ENCODE measurements at places on chromosomes 4 and X. TPM values are rescaled to one million over a fixed set of nuclear protein-coding genes. Genes with fewer than 3 reads are reported as not detected.

The MAGT1 gene
- total RNA-seq, result 34.6 TPM

The RPS6KA6 gene
- total RNA-seq, result not detected

The CLDN34 gene
- total RNA-seq, result not detected

The MSL3 gene
- total RNA-seq, result 134 TPM

The ANAPC10 gene
- 13.3 TPM for total RNA-seq

The SLITRK2 gene
- not detected for total RNA-seq

The ITIH6 gene
- not detected for total RNA-seq

The PNMA6A gene
- 0.47 TPM for total RNA-seq

GRCh38 chr4:103996064-103996463, 276.3 kb upstream of the TACR3 start:
- no peak for DNase-seq

DNA sequence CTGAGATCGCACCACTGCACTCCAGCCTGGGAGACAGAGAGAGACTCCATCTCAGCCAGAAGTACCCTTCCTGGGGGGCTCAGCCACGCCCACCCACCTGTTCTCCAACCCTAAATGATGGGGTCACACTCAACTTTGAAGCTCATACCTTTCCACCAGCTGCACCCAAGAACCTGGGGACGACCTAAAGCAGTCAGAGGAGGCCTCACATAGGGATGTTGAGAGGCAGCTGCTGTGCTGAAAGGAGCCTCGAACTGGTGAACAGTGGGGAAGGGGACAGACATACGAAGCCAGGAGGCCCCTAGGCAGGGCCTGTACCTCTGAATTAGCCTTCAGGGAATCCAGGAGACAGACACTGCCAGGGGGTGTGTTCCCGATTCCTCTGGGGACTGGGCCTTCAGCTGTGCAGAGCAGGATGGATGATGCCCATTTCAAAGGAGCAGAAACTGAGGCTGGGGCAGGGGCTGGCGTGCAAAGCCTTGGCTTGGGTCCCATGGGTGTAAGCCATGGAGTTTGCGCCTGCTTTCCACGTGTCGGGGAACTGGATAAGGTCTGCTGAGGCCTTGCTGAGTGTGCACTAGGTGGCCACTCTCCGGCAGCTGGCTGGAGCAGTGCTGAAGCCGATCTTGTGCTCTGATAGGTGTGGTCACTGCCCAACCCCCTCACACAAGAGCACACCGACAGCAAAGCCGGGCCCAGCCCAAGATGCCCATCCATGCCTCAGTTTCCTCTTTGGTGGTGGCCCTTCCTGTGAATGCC, 130.8 kb downstream of the CPZ start:
- no peak for DNase-seq

DNA sequence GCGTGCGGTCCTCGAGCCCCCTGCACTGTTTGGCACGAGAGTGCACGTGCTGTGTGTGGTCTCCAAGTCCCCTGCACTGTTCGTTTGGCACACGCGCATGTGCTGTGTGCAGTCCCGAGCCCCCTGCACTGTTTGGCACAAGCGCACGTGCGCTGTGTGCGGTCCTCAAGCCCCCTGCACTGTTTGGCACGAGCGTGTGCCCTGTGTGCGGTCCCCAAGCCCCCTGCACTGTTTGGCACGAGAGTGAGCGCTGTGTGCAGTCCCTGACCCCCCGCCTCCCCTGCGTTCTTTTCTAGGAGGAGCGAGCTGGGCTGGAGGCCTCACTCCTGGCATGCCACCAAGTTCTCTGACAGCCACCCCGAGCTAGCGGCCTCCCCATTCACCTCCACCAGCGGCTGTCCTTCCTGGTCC, 76.5 kb upstream of the CLDN34 start:
- DNase-seq, result no peak

GRCh38 chr4:142360657-142361056, 485.4 kb downstream of the INPP4B start:
- no peak for DNase-seq

DNA sequence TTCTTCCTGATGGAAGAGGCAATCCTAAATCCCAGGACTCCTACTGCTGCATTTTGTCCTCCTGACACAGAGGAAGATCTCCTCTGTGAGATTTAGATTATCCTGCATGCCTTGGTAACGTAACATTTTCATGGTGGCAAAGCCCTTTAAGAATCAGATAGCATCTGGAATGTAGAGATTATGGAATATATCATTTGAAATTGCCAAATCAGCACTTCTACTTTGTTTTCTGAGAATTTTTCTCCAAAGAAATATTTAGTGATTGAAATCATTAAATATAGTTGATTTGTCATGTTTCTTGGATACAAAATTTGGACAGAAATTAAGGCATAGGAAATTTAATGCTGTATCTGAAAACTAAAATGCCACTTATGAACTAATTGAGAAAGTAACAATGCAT, 326.9 kb downstream of the EPHA5 start:
- DNase-seq, result no peak

DNA sequence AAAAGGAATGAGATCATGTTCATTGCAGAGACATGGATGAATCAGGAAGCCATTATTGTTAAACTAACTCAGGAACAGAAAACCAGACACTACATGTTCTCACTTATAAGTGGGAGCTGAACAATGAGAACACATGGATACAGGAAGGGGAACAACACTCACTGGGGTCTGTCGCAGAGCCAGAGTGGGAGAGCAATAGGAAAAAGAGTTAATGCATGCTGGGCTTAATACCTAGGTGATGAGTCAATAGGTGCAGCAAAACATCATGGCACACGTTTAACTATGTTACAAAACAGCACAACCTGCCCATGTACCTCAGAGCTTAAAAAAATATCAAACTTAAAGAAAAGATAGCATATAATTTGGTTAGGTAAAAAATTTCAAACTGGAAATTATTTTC, 281.4 kb downstream of the PABPC4L start:
- DNase-seq, result no peak

- no peak for DNase-seq
Measured at GRCh38 chr4:166039822-166040221, 166.8 kb downstream of the TLL1 start.

- no peak for DNase-seq
Measured at GRCh38 chr4:16192631-16193518, 33.4 kb downstream of the TAPT1 start.

DNA sequence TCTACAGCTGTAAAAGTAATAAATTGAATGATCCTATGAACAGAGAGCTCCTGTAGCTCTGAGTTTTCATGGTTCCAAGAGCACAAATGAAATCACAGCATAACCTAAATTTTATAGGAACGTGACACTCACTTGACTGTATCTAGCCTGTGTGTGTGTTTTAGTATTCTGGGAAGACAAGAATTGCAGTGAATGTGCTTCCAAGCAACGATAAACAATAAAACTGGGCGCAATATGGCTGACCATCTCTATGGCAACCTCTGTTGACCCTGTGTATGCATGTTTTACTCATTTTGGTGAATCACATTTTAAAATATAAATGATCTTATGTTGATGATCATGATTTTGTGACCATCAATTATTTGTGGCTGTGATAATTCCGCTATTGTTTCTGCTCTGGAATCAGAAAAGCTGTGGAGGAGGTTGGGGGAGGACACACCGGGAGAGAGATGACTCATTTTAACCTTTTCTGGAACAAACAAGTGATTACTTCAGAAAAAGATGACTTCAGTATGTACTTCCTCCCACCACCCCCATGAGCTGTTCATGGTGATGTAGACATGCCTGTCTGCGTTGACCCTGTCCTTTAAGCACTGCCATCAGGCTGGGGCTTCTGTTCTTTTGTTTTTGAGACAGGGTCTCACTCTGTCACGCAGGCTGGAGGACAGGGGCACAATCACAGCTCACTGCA, 31.8 kb downstream of the USP11 start:
- no peak for DNase-seq

DNA sequence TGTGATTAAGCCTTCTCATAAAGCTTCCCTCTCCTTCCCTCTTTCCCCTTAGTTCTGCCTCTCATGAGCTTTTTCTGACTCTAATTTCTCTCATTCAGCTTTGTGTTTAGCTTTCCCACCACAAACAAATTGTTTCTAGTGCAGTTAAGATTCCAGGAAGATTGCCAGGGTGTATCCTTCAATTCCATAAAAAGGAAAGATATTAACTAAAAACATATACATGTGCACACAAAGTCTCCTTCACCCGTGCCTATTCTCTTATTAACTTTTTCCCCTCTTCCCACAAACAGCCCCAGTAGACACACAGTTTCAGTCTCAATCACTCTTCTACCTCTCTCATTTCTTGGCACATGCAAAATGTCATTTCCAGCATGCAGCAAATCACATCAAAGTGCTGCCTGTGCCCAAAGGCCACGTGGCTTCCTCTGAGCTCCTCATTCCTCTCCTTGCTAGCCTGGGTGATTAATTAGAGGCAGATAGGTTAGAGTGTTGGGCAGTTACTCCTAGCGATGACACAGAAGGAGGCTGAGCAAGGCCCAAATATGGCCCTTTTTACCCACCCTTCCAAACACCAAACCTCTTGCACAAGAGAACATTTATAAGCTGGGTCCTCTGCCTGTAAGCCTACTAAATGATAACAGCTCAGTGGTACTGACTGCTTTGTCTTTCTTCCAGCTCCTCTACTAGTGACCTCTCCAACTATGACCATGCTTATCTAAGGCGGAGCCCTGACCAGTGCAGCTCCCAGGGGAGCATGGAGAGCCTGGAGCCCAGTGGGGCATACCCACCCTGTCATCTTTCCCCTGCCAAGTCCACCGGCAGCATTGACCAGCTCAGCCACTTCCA, 159.6 kb downstream of the SOWAHB start:
- no peak for DNase-seq

DNA sequence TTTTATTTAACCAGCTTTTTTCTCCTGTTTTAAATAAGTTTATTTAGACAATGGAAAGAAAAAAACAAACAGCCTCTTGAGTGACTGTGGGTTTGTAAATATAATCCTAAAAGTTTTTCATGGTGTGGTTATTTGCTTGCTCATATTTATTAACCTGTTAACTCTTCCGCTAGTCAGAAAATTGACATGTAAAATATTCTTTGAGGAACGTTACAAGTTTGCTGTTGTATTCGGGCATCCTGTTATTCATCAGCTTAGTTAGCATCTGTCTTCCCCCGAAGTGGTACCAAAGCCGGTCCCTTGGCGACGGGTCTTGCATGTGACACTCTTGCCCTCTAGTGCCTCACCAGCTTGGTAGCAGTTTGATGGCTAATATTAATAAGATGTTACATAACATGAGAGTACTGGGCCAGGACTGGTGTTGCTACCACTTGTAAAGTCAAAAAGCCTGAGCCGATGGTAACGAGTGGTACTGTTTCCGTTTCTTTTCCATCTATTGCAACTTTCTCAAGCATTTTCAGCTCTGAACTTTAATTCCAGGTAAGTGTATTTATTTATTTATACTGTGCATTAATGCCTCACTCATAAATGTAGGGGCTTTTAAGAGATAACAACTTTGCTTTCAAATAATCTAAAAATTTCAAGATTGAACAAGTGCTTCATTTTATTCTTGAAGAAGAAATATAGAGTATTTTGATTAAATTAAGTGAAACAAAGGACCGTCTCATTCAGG, at the start of gene NDST3:
Gene NDST3, plus strand, starts transcription at position 434 of the 733 bp plus-strand sequence. CDS start 19,425 bp downstream, outside the sequence.
- DNase-seq, result no peak

DNA sequence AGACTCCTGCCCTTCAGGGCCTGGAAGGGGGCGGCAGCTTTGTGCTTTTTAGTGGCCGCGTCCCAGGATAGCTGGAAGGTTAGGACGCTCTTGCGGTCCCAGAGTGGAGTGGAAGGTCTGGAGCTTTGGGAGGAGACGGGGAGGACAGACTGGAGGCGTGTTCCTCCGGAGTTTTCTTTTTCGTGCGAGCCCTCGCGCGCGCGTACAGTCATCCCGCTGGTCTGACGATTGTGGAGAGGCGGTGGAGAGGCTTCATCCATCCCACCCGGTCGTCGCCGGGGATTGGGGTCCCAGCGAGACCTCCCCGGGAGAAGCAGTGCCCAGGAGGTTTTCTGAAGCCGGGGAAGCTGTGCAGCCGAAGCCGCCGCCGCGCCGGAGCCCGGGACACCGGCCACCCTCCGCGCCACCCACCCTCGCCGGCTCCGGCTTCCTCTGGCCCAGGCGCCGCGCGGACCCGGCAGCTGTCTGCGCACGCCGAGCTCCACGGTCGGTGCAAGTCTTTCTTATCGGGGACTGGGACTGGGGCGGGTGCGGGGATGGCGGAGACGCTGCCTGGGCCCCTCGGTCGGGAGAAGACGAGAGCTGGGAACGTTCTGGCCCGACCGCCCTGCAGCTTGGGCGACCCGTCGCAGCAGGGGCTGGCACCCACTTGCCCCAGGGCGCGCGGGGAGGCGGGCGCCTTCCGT, at the start of gene EDNRA:
Gene EDNRA, plus strand, starts transcription at position 207 of the 686 bp plus-strand sequence. CDS start 4,585 bp downstream, outside the sequence.
- DNase-seq, result no peak

DNA sequence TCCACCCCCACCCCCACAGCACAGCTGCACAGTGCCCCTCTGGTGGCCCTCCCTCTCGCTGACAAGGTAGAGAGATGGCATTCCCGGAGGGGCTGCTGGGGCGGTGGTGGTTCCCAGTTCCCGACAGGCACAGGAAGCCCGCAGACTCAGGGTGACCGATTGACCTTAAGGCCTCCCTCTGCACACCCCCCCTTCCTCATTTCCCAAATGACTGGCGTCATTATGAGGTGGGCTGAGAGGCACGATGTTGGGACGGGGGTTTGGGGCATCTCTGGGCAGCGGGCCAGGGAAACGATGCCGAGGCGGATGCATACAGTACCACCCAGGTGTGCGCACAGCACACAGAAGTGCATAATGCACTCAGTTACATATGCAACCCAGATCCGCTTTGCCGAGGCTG, 3.5 kb upstream of the TIMP1 start:
- DNase-seq, result no peak

GRCh38 chrX:76279007-76279406, 106.1 kb downstream of the PBDC1 start:
- peak; percentile 14 for DNase-seq

DNA sequence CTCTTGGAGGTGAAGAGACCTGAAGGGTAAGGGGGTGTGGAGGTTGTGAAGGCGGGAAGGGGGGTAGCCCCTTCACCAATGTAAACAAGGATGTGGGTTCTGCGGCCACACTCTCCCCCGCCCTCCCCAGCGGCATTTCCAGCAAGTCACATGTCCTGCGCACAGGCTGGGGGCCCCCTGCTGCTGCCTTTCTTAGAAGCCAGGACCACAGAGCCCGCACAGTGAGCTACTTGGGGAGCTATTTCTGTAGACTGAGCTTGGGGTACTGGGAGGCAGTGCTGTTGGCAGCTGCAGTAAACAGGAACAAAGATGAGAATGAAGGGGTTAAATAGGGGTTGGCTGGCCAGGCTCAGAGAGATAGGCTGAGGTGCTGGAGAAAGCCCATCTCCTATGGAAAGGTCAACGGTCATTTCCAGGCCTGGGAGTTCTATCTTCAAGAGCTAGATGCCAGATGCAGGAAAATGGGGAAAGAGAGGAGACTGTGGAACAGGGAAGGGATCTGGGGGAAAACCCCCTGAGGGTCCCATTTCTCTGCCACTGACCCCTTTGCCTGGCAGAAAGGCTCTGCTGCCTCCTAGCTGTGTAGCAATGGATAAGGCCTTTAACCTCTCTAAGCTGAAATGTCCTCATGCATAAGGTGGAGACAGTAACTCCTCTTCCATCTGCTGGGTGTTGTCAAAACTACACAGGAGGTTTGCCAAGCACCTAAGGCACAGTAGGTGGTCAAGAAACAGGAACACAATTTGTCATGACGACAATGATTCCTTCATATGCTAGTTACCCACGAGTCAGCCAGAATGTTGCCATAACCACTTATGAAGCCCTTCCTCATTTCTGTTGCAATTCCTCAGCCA, 18.5 kb upstream of the PIM2 start:
- DNase-seq, result peak; percentile 91

GRCh38 chr4:40000711-40001110, 23.0 kb upstream of the PDS5A start:
- DNase-seq, result no peak

Data from T-cell (primary cell).